ENCODE measurements at places on chromosomes 1 and 21.

- DNase-seq, result no peak
Measured at GRCh38 chr1:230408971-230409370, 17.2 kb downstream of the PGBD5 start.

- DNase-seq, result no peak
Measured at GRCh38 chr1:197319631-197320030, 51.6 kb downstream of the CRB1 start.

DNA sequence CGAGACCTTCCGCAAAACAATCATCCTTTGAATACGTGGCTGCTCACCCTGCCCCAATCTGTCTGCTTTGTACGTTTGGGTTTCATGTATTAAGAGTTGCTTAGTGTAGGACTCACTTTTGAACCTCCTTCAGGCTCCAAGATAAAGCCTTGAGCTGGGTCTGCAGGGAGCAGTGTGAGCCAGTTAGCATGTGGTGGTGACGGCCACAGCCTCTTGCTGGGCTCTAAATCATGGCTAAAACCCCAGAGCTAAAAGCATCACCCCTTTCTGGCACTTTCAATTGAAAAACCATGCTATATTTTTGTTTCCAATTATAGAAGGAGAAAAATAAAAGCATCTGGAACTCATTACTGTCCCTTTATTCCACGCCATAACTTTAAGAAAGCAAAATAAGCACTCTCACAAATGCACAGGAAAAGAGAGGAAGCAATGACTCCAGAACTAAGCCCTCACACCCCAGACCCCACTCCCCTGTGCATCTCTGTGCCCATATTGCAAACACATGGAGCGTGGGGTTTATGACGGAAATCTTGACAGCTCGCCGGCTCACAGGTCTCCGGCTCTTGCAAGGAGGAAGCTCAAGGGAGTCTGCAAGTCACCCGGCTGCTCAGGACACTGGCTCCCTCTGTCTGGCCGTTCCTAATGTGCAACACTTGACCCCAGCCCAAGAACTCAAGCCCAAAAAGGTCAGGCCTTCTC lies 135.5 kb downstream of the MIS18A start:
- DNase-seq, result no peak

DNA sequence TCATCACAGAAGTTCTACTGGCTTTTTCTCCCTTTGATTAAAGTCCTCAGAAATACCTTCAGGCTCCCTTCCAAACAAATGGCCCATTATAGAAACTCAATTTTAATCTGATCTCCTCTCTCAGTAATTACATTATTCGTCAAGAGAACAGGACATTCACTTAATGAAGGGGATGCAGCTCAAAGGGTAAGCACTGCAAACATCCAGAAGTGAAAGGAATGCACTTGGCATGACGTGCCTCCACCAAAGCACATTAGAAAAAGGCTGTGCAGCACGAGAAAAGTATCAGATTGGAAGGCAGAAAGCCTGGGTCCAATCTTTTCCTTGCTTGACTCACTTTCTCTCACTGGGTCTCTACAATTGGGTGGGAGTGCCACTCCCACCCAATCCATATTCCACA lies 222.6 kb upstream of the BEND5 start:
- DNase-seq, result no peak

DNA sequence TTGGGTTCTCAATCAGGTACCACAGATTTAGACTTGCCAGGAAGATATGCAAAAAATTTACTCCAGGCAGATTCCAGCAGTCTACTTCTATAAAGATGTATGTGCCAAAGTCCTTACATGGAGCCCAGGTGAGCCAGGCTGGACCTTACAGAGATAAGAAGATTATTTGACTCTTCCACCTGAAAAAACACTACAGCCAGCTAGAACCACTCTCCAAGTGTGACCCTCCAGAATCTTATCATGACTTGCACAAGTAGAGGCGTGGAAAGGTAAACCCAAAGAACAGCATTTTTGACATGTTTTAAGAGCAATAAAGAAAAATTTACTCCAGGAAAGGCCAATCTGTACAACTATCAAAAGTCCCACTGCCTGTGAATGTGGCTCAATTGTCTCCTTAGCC lies 146.8 kb upstream of the DPT start:
- no peak for DNase-seq

DNA sequence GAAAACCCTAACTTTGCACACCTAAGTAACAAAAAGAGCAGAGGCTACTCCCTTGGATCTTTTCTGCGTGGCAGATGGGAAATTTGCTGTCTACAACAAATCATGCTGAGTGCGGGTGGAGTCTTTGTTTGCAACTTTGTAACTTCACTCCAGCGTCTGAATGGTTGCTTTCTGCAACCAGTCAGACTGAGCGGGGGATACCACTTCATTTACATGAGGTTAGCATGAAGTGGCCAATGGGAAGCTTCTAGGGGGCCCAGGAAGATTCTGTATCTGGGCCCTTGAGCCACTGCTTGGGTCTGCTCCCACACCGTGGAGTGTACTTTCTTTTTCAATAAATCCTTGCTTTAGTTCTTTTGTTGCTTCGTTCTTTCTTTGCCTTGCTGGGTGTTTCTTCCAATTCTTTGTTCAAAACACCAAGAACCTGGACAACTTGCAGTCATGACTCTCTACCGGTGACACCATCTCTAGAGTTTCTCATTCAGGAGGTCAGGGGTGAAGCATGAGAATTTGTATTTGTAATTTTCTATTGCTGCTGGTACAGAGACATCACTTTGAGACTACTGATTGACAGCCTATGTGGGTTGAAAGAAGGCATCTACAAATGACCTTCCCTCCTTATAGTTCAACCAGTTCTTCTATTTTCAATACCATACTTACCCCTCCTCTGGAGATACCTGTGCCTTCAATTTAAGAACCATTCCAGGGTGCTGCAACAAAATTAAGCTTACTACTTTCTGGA lies 55.8 kb upstream of the RC3H1 start:
- DNase-seq, result no peak

DNA sequence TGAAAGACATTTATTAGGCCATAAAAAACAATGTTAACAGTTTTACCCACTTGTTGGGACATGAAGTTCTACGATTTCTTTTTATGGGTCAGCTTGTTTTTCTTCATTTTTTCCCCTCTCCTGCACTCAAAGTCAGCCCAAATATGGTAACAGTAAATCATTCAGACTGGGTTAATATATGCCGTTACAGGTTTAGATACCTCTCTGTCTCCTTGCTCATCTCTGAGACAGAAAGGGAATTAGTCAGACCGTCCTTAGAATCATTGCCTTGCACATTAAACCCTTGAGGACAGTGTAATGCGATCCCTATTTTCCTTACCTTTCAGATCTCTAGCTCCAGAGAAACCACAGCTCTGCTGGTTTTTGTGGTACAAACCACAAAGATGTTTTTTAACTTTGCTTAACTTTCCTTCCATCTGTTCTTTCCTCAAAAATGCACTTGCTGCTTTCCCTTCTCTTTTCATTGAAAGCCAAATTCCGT lies 613.3 kb downstream of the PLPP3 start:
- DNase-seq, result no peak

Data from stimulated activated CD8-positive, alpha-beta memory T cell treated with anti-CD3 and anti-CD28 coated beads, Interleukin-15, amount 100 ng/mL, for 4 hours (primary cell).